ENCODE measurements at places on chromosomes 2 and 18. TPM values are rescaled to one million over a fixed set of nuclear protein-coding genes. Genes with fewer than 3 reads are reported as not detected.

- H3K4me1 ChIP-seq, result peaks cover 5% of the 10 kb centered on the region
- no peak overlapping the region for H3K4me3 ChIP-seq
- no peak for DNase-seq
- H3K27me3 ChIP-seq, result no peaks in the 10 kb centered on the region
Observed at GRCh38 chr18:10530852-10531251, 5.0 kb downstream of the NAPG start.

DNA sequence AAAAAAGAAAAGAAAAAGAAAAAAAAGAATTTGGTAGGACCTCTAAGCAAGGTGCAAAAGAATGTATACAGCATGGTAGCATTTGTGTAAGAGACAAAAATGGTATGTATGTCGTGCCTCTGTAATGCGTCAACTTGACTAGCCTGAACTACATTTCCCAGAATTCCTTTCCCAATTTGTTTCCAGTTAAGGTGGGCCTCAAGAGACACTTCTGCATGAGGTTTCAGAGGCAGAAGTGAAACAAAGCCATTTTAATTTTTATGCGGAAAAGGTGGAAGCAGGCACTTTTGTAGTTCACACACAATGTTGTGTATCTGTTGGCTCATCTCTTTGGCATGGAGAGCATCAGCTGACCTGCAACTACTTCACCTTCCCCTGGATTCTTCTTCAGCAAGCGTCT, 56.5 kb upstream of the PAPOLG start:
- H3K4me1 ChIP-seq, result no peaks in the 10 kb centered on the region
- DNase-seq, result peak; percentile 27
- H3K36me3 ChIP-seq, result no peaks in the 10 kb centered on the region
- H3K27me3 ChIP-seq, result no peaks in the 10 kb centered on the region
- no peak overlapping the region for H3K4me3 ChIP-seq

GRCh38 chr2:201411421-201411820, 39.8 kb downstream of the TRAK2 start:
- H3K4me3 ChIP-seq, result no peak overlapping the region
- no peak for DNase-seq
- H3K4me1 ChIP-seq, result peaks cover 16% of the 10 kb centered on the region
- no peaks in the 10 kb centered on the region for H3K27me3 ChIP-seq

DNA sequence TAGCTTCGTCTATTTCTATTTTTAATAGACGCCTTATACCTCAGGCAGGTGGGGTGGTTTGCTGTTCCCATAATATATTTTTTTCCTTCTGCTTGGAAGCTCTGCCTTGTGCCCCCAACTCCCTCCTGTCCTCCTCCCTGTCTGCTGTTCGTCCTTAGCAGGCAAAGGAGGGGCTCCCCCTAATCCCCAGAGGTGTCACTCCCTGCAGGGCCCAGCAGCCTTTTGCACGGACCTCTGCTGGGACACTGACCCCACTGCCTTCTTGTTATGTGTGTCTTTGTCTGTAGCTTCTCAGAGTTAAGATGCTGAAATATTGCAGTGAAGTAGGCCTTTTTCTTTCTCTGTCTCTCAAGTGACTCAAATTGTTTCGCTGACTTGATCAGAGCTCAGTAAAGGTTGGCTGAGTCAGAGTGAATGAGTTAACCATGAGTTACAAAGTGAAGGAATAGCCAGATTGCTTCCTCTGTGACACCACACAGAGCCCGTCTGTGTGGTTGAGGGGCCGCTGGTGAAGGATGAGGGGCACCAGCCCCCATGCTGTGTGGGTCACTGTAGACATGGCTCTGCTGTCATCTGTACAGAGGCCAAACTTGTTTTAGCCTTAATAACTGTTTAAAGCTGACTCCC, 47.7 kb downstream of the PRKCE start:
- no peak overlapping the region for H3K4me3 ChIP-seq
- no peaks in the 10 kb centered on the region for H3K36me3 ChIP-seq
- H3K27ac ChIP-seq, result no peak overlapping the region
- no peak for DNase-seq

Gene SDC1
- 43.0 TPM for total RNA-seq

Gene ASPRV1
- 1.4 TPM for total RNA-seq
